ENCODE measurements at places on chromosomes 3 and 15.

GRCh38 chr3:195558602-195559001, 15.5 kb upstream of the PPP1R2 start:
- DNase-seq = no peak

GRCh38 chr3:4759689-4760312, 219.4 kb upstream of the BHLHE40 start:
- DNase-seq = no peak

DNA sequence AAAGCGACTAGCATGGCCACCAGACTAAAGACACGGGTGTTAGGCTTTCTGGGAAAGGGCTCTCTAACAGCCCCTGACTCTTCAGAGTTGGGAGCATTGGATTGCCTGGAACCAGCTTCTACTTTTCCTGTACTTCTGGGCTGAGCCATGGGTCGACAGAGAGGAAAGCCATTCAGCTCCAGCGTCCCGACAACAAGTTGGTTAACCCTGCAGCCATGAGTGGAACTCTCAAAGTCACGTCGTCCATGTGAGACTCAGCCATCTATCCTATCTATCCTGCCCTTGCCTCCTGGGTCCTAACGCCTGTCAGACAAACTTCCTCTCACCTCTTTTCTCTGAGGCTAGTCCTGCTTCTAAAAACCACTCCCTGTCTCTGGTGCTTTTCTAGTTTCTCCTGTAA, 32.6 kb upstream of the TBC1D5 start:
- no peak for DNase-seq

- no peak for DNase-seq
Observed at GRCh38 chr3:95028688-95029087, 965.8 kb downstream of the NSUN3 start.

DNA sequence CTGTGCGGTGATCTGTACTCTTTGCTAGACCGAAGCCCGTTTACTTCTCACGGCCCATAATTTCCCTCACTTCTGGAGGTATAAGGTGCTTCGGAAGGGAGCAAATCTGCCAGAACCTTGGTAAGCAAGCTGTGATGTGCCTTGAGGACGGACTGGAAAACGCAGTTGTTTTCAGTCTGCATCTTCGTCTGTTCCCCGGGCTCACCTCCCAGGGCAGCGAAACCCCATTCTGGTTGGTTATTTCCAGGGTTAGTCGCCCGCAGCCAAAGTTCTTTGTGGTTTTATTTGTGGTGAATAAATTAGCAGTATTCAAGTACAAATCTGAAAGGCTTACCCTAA, 401 bp downstream of the RAMAC start:
- DNase-seq = no peak

DNA sequence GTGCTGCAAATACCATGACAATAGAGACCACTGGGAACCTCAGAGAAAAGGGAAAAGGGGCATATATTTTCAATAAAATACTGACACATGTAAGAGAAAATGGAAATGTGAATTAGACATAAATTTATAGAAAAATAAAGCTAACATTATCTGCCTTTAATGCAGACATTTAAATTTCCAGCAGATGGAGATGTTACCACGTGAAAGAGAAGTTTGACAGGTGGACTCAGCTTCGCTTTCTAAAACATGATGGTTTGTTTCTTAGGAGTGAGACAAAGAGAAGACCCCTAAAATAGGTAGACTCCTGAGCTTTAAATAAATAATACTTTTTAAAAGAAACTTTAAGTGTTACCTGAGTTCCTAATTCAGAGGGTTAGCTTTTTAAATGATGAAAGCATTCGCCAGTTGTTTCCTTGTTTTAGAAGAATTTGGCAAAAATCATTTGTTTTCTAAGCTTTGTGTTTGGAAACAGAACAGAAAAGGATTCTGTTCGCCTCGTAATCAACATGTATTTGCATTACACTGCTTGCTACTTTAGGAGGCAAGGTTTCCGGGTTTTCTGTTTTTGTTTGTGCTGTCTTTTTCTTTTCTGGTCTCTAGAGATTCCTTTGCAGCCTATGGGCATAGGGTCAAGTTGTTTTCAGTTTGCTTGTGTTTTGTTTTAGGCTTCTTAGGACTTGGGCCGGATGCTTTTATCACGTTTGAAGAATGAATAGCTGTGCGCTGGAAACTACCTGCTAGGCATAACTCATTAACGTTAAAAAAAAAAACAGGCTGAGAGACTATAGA, 271.4 kb downstream of the THSD4 start:
- DNase-seq = no peak

- DNase-seq = no peak
Observed at GRCh38 chr3:46427916-46428833, 21.1 kb downstream of the CCRL2 start.

GRCh38 chr15:77596821-77597803, 35.6 kb downstream of the LINGO1 start:
- DNase-seq = no peak

DNA sequence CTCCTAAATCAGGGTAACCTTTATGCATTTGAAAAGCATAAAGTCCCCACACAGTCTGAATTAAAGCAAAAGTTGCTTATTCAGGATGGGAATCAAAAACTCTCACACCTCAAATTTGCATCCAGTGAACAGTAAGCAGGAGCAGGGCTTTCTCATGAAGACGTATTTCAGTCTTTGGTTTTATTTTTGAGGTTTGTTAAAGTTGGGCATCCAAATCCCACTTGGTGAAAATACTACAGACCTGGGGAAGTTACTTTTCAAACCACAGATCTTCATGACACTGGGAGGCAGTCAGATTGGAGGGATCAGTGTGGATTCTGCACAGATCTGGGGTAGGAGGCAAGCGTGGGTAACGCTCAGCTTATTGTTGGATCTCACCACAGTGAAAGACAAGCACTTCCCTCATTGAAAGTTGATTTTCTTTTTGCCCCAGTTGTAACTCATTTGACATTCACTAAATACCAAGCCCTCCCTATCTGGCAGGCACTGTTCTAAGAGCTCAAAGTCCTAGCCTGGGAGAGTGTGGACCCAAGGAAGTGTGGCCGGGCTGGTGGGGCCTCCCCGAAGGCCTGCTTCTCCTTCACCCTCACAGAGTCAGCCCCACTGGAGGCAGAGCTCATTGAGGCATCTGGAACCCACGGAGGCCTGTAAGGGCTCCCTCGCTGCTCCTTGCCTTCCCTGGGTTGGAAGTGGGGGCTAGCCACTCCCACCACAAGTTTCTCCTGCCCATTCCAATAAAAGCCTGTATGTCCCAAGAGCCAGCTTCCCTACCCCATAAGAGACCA, 783 bp upstream of the ISG20 start:
- no peak for DNase-seq

- DNase-seq = no peak
Observed at GRCh38 chr15:84747416-84748273, 747 bp upstream of the ZNF592 start.

DNA sequence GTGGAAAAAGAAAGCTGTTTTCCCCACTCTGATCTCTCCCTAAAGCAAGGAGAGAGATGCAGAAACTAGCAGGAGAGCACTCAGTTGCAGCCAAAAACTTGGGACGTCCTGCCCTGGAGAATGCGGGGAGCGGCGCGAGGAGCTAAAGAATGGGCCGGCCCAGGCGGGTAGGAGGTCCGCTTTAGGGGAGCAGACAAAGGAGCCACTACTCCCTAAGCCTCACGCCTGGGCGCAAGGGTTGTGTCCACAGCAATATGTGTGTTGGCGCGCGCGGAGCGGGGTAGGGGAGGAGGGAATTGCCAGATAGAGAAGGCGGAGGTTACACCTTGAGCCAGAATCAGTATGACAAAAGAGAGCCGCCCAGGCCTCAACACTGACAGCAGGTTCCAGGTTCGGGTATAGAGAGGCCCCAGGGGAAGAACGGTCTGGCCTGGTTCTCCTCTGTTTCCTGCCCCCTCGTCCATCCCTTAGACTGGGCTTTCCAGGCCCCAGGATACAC, 2.9 kb downstream of the WNT5A start:
- no peak for DNase-seq

- no peak for DNase-seq
Observed at GRCh38 chr3:49333091-49333490, 6.8 kb downstream of the USP4 start.

- no peak for DNase-seq
Observed at GRCh38 chr3:10344147-10344943, 23.4 kb upstream of the SEC13 start.

DNA sequence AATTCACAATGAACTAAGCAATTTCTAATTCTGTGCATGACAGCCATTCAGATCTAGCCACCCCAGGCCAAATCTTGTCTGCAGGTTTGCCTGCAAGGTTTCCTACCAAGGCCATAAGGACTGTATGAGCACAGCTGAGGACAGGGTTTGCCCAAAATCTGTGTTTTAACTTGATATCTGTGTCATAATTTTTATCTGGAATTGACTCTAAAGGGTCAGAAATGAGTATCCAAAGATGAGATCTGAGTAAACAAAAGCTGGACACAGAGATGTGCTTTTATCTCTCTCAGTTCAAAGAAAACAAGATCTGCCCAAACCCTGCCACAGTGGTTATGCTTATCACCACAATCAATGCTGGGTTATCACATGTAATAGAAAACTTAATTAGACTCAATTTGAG, 154.6 kb upstream of the COL8A1 start:
- no peak for DNase-seq

DNA sequence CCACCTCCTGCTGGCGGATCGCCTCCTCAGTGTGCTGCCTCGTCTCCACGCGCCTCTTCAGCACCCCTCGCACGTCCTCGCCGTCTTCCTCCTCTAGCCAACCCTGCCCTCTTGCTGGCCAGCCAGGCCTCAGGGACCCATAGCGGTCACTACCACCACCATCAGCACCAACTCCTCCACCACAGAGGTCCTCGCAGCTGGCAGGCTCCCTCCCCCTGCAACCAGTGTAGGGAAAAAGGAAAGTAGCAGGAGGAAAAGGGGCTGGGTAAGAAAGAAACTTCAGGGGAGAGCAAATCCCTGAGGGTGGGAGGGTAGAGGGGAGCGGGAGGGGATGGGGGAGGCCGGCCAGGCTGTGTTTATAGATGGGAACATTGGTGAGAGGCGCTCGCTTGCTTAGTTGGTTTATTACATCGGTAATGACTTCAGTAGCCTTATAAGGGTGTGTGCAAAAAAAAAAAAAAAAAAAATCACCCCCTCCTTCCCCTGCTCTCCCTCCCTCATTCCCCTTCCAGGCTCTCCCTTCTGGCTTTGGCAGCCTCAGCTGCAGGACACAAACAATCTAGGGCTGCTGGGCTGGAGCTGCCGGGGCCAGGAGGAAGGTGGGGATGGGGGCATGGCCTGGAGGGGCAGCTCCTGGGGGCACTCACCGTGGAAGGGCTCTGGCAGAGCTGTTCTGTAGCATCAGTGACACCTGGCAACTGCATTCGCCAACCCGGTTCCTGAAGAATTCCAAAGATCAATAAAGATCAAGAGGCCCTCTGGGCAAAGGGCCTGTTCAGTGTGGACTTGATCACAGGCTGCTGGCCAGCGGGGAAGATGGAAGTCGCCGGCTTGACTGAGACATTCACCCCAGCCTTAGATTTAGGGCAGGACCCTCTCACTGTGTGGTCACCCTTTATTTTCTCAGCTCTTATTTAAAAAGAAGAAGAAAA, 116.2 kb upstream of the HACD2 start:
- DNase-seq = no peak

DNA sequence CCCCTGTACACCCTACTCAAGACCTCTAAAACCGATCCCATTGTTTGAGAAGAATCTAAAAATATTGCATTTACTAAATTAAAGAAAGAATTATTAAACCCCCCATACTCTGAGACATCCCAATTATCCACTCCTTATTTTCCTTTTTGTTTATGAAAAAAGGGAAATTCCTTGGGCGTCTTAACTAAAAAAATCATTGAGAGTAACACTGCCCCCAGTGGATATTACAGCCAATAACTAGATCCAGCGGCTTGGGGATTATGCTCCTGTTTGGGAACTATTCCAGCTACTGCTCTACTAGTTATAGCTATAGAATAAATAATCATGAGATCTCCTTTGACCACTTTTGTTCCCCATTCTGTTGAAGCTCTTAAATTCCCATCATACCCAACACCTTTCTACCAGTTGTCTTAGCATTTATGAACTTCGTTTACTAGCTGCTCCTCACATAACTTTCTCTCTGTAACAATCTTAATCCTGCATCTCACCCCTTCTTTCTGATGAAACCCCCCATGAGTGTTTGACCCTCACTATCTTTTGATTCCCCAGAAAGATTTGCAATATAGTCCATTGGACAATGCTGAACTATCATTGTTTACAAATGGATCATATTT, 12.7 kb upstream of the CFAP91 start:
- DNase-seq = no peak

GRCh38 chr15:77417602-77418001, 2.3 kb downstream of the PEAK1 start:
- no peak for DNase-seq

DNA sequence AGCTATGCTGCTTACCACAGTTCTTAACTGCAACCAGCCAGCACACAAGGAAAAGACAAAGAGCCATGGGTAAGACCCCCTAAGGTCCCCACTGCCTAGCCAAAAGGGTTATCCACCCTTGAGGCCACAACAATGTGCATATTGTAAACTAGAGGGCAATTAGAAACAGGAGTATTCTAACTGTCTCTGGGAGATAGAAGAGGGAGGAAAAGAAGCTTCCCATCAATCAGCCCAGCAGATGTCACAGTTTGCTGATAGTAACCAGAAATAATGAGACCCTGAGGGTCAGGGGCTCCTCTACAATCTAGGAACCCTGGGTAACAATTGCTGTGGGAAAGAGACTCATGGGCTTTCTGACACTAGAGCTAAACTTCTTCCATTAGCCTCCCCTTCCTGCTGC, 20.6 kb upstream of the IFT57 start:
- DNase-seq = no peak
